ENCODE measurements at places on chromosomes 1 and 21.

DNA sequence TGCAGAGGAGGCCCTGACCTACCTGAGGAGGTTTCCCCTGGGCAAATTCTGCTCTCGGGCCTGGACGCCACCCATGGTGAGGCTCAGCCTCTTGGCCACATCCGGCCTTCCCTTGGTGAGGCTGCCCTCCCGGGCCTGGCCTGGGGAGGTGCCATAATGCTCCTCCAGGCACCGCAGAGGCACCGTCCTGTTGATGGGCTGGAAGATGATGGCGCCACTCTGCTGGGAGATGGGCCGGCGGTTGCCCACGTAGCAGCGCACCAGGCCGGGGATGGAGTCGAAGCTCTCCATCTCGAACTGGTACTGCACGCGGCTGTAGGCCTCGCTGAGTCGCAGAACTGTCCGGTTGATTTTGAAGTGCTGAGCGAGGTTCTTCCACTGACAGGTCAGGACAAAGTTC lies 92.7 kb downstream of the BCAR3 start:
- DNase-seq, result no peak

DNA sequence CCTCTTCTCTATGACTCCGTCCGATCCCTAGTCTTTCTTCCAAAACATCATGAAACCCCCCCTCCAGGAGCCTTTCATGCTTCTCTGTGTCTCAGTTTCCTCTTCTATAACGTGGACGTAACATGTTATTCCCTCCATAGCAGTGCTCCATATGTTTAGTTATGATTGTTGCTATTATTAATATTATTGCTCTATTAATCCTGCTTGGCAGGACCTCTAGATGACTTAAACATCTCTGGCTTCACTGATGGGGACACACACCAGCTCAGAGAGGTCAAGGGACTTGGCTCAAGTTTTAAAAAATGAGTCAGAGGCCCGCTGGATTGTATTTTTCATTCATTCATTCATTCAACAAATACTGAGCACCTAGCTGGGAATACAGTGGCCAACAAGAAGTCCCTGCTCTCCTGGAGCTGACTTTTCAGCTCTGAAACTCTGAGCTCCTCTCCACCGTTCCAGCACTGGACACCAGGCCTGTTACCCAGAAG lies 404 bp upstream of the CPLANE2 start:
- DNase-seq, result no peak

- DNase-seq, result peak; percentile 30
These were observed 6.9 kb upstream of the ETV3 start for GRCh38 chr1:157145076-157145475.

GRCh38 chr1:202698276-202698675 lies 12.0 kb downstream of the SYT2 start:
- DNase-seq, result no peak

DNA sequence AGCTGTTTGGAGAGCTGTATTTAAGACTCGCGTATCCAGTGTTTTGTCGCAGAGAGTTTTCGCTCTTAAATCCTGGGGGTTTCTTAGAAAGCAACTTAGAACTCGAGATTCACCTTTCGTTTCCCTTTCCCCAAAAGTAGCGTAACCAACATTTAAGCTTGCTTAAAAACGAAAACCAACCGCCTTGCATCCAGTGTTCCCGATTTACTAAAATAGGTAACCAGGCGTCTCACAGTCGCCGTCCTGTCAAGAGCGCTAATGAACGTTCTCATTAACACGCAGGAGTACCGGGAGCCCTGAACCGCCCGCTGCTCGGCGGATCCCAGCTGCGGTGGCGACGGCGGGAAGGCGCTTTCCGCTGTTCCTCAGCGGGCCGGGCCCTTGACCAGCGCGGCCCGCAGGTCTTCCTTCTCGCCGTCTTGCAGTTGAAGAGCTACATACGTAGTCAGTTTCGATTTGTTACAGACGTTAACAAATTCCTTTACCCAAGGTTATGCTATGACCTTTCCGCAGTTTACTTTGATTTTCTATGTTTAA lies 1.9 kb downstream of the OLIG1 start:
- DNase-seq, result peak; percentile 22

DNA sequence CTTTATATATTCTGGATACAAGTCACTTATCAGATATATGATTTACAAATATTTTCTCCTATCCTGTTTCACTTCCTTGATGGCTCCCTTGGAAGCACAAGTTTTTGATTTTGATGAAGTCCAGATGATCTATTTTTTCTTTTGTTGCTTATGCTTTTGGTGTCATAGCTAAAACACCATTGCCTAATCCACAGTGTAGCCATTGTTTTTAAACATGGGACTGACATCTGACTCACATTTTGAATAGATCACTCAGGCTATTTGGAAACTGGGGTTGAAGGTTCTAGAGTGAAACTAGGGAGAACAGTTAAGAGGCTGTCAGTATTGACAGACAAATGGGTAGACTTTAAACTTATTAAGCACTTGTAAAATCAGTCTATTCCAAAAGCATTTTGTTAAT lies 16.6 kb downstream of the AK4 start:
- peak; percentile 47 for DNase-seq

DNA sequence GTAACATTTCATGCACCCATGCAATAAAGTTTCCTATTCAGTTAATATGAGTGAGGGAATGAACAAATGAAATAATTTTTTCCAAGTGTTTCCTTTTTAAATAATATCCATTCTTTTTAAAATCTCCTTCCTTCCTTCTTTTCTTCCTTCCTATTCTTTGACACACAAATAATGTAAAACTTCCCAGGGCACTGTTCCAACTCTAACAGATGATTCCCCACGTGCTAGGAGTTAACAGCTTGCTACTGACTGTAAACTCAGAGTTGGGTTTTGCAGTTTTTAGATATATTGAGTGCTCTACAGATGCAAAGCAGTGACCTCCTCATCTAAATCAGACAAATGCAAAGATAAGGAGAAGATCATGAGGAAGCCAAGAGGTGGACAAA lies 54.0 kb upstream of the POU2F1 start:
- DNase-seq, result no peak

GRCh38 chr1:209653915-209654351 lies 1.7 kb upstream of the LAMB3 start:
- DNase-seq, result no peak

DNA sequence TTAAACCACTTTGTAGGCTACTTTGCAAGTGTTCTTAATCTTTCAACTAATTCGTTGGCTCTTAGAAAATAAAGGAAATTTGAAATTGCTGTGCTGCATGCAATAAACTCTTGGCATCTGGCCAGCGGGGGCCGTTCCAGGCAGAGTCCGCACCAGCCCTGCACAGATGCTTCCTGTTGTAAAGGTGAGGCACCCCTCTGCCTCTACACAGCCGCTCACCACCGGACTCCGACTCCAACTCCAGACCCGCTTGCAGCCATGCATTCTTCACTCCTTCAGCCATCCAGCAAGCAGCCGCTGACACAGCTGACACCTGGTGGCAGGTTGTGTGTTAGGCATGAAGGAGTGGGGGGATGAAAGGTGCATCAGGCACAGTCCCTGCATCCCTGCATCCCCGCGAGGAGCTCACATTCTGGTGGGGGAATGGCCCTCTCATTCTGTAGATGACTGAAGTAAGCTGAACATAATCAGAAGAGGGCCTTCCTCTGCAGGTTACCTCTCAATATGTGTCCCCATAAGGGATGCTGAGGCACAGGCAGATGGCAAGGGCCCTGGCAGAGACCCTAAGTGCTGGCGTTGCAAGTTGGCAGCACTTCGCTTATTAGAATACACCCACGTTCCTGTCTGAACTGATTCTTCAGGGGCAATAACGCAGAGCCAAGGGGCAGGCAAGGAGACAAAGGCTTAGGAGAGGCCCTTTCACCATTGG lies 56.8 kb downstream of the GLIS1 start:
- DNase-seq, result peak; percentile 20

- no peak for DNase-seq
These were observed 5.7 kb upstream of the CBR3 start for GRCh38 chr21:36129219-36129618.

DNA sequence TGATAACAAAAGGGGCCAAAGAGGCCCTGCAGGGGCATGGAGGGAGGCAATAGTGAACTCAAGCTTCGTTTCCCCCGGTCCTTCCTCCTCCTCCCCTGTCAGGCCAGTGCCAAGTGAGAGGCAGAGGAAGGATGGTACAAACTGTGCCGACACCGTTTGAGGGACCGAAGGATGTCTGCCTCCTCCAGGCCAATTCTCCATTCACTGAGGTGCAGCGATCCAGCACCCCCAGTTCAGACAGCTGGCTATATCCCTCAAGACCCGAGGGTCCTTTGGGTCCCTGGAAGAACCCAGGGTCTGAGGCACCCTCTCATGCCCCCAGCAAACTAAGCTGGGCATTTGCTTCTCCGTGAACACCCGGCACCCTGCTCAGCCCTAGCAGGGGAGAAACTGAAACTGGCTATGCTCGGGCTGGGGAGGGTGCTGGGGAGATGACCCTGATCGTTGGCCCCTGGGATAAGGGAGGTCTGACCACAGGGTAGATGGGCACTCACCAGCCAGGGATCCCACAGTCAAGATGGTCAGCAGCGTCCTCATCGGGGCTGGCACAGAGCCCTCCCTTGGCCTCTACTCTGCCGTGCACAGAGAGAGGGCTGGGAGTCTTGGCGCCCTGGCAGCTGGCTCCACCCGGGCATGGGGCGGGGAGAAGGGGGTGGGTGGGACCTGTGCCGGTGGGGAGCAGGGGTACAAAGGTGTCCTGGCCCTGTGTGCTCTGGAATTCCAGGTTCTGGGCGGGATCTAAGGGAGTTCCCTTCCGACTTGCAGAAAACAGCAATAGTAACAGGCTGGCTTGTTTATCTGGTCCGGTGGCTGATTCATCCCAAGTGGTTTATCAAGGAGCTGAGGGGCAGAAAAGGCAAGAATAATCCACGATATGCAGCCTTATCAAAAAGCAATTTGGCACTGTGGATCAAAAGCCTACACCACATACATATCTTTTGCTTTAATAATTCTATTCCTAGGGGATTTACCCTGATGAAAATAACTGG lies at the start of gene IL22RA1:
Gene IL22RA1 (minus strand): TSS at position 595 of the 989 bp plus-strand sequence. CDS start 58 bp downstream, at position 537.
- DNase-seq, result no peak

DNA sequence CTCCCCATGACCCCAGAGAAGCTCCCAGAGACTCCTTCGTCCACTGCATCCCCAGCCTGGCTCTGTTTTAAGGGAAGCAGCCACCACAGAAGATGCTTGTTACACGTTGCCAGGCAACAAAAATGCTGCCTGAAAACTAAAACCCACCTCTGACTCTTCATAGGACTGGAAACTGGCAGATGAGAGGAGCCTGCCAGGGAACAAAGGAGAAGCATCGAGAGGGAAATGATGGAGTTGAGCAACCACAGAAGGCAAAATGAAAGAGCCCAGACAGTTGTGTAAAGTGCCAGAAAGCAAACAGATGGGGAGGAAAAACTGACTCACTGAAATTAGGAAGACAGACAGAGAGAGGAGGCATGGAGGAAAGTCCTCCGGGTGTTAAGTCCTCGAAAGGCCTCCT lies 118.4 kb downstream of the KCNN3 start:
- peak; percentile 58 for DNase-seq
